ENCODE measurements at places on chromosomes 5 and 9. TPM values are rescaled to one million over a fixed set of nuclear protein-coding genes. Genes with fewer than 3 reads are reported as not detected.

Gene SHISAL2B
- not detected for total RNA-seq

Gene CDC20B
- 0.08 TPM for total RNA-seq

Gene CDX1
- not detected for total RNA-seq

Gene PCDHGA6
- 0.12 TPM for total RNA-seq

Gene CER1
- not detected for total RNA-seq

Gene LPAR1
- 24.7 TPM for total RNA-seq

Gene CFAP77
- not detected for total RNA-seq

Gene SOX30
- total RNA-seq, result not detected

Gene MARCHF3
- 1.3 TPM for total RNA-seq

Gene PPP2R2B
- 0.09 TPM for total RNA-seq

Gene HK3
- total RNA-seq, result 0.03 TPM

Gene FST
- total RNA-seq, result 1.4 TPM

Gene KLF9
- 5.4 TPM for total RNA-seq

Gene ADAMTS16
- total RNA-seq, result 1.4 TPM

Gene TMEM171
- 4.6 TPM for total RNA-seq

Gene NPR2
- total RNA-seq, result 5.6 TPM

Gene SPZ1
- not detected for total RNA-seq

Gene OBP2B
- not detected for total RNA-seq

Gene ZFP2
- total RNA-seq, result 0.06 TPM

Gene DRD1
- 0.07 TPM for total RNA-seq

Gene CD14
- 3.4 TPM for total RNA-seq

Gene BAAT
- total RNA-seq, result 0.56 TPM

Gene BARHL1
- total RNA-seq, result not detected

Gene JAKMIP2
- total RNA-seq, result not detected
